Left forelimb (tissue), 1 donor: ENCODE measurements at places on chromosomes 11 and 22.

DNA sequence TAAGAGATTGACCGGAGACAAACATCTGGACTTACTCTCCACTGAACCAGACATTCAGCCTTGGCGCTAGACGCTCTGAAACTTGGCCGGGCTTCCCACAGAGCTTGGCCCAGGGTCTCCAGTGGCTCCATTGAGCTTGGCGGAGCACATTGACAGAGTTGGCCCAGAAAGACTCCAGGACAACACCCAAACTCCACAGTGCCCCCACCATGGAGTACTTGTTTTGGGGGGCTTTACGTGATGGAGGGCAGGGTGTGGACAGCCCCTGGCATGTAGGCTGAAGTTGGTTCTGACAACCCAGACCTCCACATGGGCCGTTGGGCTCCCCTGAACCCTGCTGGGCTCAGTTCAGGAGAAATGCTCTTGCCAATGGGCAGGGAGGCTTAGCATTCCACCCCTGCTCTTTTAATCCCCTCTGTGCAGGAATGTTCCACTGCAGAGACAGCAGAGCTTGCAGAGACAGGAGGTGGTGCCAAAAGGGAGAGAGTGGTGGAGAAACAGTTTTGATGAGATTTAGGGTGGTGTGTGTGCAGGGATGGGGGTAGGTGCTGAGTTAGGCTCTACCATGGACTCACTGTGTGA lies 102.4 kb upstream of the TIMP3 start:
- peak; percentile 73 for DNase-seq

DNA sequence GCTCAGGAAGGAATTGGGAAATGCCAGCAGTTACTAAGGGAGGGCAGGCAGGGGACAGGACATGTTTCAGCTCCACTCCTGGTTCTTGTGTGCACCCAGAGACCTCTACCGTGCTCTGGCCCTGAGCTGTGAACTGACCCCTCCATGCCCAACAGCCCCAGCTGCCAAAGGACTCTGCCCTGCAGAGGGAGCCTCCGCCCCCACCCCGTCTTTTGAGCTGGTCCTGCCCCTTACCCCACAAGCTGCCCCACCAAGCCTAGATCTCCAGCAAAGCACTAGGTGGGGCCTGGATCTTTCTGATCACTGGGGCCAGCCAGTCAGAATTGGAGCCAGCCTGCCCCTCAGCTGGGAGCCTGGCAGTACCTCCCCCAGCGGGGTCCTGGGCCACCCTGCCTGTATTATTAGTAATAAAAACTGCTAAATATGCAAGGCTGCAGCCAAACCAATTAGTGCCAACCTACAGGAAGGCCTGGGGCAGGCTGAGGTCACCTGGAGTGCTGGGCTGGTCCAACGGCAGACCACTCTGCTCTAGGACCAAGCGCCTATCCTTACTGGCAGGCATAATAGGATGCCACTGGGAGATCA lies 23.9 kb upstream of the DRICH1 start:
- no peak for DNase-seq

- DNase-seq, result no peak
Observed at GRCh38 chr11:84588131-84588829, 1038.9 kb downstream of the DLG2 start.

GRCh38 chr22:41284465-41284864 lies 1.5 kb downstream of the RANGAP1 start:
- no peak for DNase-seq

- no peak for DNase-seq
Observed at GRCh38 chr11:66339162-66339675, 3.0 kb upstream of the RIN1 start.

- DNase-seq, result no peak
Observed at GRCh38 chr22:45952151-45952550, 24.8 kb downstream of the WNT7B start.

DNA sequence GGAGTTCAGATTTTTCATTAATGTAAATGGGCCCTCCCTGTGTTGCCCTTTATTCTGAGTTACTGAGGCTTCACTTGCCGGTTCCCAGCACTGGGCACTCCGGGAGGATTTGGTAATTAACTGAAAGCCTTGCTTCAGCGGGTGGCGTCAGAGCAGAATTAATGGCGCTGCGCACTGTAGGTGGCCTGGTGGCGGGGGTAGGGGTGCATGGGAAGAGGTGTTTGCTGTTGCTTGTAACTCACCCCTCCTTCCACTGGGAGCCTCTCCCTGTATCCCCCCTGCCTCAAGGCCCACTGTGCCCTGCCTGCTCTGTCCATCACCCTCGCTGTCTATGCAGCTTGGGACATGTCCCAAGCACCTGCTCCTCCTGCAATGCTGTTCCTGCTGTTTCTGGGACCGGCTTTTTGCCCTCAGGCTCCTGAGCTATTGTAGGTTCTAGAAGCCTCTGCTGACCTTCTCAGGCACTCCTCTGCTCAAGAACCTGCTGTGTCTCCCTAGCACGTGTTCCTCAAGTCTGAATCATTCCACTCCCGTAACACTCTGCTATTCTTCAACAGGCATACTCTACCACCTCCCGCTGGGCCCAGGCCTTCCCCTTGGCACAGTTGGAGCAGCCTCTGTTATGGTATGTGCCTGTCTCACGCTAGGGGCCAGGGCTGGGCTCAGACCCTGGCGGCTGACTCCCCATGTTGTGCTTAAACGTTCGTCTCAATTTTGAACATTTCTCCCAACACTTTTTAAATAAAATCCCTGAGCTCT lies 24.4 kb downstream of the ARHGAP8 start:
- DNase-seq, result no peak

DNA sequence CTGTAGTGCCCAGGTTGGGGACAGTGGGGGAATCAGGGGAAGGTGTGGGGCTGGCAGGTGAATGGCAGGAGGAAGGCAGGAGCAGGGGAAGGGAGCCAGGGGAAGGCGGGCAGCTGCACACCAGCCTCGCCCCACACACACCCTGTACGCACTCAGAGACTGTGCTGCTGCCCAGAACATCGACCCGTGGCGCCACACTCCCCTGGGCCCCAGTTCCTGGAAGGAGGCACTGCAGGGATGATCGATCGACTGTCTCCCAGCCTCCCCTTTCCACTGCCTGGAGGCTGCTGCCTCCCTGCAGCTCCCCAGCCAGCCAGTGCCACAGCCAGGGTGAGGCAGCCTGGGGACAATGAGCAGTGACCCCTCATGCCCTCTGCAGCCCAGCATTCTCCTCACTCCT lies 19.2 kb downstream of the PDE2A start:
- DNase-seq, result no peak

DNA sequence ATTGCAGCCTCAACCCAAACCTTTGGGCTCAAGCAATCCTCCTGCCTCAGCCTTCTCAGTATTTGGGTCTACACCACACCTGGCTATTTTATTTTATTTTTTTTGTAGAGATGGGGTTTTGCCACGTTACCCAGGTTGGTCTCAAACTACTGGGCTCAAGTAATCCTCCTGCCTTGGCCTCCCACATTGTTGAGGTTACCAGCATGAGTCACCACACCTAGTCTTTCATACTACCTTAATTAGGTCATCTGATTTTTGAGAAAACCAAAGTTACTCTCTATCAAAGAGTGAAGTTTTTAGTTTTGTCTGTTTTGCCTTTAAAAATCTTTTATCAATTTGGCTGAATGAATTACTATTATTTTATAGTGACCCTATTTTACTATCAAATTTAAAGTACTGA lies 335.6 kb upstream of the LRRC4C start:
- no peak for DNase-seq

DNA sequence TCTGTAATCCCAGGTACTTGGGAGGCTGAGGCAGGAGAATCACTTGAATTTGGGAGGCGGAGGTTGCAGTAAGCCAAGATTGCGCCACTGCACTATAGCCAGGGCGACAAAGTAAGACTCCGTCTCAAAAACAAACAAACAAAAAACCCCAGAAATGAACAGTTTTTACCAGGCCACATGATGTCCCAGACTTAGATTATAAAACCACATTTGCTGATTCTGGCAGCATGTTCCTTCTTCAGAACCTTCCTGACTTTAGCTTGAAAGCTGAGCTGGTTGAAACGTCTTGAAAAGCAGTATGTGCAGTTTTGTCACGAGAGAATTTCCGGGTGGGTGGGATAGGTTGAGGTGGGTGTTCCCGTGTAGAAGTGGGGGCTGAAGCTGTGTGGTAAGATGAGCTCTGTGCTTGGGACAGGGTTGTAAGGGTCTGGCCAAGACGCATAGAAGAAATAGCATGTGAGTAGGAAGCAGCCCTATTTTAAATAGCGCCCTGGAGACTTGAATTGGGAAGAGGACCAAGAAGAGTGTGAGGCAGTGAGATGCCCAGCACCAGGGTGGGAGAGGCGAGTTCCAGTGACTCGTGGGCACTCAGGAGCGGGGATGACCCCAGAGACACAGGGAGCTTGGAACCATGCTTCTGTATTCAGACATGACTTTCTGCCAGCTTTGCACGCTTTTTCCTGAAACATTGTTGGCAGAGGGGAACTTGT lies 7.6 kb downstream of the AP2A2 start:
- DNase-seq, result no peak

GRCh38 chr11:33553486-33553885 lies 147.1 kb downstream of the C11orf91 start:
- no peak for DNase-seq

GRCh38 chr11:69642549-69642912 lies 1.6 kb downstream of the CCND1 start:
- DNase-seq, result no peak

- DNase-seq, result no peak
Observed at GRCh38 chr11:132101881-132102280, 731.5 kb downstream of the NTM start.

DNA sequence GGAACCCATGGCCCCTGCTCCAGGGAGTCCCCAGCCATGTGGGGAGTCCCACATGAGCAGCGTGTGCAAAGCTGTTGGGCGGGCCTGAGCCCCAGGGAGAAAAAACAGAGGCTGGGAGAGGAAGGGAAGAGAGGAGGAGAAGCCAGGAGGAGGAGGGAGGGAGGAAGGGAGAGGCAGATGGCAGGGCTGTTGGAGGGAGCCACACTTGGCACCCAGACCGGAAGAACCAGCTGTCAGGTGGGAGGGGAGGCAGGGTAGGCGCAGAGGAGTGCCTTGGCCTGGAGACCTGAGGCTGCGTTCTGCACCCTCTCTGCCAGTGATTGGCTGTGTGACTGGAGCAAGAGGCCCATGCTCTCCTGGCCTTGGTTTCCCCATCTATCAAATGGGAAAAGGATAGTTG lies 6.7 kb downstream of the SYNGR1 start:
- DNase-seq, result no peak
